ENCODE measurements at places on chromosomes 11 and 22.
A peak's percentile ranks its signal among the peaks of the same experiment; 100 is the strongest.

DNA sequence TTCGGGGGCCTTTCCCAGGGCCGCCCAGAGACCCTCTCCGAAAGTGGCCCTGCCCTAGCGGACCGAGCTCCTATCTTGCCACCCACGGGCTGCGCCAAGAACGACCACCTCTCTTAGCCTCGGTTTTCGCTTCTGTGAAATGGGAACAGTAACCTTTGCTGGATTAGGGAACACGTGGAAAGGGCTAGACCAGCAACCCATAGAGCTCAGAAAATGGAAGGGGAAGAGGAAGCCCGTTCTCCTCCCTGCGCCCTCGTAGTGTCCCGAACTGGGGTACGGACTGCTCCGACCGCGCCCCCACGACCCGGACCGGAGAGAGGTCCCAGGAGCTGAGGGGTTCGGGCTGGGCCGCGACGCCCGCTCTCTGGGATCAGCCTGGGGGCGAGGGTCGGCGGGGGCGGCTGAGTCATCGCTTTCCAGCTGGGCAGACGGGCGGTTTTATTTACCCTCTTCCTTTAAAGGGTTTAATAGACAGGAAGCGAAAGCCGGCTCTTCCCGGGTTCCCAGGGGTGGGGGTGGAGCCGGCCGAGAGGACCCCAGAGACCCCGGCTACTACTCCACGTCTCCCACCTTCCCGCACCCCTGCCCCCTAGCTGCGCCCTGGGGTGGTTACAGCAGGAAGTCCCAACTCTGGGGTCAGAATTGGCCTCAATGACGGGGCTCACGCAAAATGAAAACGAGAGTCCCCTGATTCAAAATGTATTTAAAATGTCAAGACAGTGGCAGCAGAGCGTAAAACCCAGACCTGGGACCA is 907 bp upstream of the PHLDA2 start:
- peak; percentile 63 for DNase-seq

DNA sequence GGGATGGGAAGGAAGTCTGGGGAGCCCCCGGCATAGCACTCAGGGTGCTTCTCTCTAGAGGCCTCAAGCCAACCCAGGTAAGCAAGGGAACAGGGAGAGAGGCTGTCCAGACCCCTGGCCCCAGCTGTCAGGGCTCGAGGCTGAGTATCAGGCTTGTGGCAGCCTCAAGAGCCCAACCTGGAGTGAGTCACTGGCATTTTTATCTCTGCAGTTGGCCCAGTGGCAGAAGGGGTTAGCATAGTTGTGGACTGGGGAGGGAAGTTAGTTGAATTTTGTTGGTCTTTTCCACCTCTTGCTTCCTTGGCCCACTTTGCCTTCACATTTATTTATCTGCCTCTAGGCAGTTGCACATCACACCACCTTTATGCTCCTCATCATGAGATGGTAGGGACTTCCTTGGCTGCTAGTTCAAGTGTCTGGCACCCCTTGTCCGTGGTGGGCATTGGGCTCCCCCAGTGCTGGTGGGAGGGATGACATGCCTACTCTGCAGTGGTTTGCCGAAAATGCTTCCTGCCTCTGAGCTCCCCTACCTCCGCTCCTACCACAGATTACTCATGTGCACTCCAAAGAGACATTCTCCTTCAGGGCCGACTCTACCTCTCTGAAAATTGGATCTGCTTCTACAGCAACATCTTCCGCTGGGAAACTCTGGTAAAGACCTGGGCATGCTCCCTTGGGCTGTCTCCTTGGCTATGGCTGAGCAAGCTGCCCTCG is 60.1 kb downstream of the SCN3B start:
- no peak for DNase-seq

DNA sequence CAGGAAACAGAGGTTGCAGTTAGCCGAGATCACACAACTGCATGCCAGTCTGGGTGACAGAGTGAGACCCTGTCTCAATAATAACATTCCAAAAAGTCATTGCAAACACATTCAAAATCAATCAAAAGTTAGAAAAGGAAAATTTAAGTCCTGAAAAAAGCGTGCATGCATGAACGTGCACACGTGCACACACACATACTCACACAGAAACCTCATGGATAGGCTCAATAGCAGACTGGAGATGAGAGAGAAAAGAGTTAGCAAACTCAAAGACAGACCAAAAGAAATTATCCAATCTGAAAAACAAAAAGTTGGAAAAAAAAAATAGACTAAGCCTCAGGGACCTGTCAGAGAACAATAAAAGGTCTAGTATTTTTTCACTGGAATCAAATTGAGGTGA is 1005.6 kb downstream of the TBC1D22A start:
- no peak for DNase-seq

DNA sequence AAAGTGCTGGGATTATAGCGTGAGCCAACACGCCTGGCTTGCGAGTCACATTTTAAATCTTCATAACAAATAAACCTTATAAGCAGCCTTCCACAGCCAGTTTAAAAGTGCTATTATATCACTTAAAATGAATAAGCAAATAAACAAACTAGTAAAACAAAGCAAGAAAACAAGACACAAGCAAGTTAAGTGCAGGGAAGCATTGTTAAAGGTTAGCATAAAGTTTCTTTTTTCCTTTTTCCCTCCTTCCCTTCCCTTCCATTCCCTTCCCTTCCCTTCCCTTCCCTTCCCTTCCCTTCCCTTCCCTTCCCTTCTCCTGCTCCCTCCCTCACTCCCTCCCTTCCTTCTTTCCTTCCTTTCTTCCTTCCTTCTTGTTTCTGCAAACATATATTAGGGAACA is 278.7 kb downstream of the OPCML start:
- no peak for DNase-seq

DNA sequence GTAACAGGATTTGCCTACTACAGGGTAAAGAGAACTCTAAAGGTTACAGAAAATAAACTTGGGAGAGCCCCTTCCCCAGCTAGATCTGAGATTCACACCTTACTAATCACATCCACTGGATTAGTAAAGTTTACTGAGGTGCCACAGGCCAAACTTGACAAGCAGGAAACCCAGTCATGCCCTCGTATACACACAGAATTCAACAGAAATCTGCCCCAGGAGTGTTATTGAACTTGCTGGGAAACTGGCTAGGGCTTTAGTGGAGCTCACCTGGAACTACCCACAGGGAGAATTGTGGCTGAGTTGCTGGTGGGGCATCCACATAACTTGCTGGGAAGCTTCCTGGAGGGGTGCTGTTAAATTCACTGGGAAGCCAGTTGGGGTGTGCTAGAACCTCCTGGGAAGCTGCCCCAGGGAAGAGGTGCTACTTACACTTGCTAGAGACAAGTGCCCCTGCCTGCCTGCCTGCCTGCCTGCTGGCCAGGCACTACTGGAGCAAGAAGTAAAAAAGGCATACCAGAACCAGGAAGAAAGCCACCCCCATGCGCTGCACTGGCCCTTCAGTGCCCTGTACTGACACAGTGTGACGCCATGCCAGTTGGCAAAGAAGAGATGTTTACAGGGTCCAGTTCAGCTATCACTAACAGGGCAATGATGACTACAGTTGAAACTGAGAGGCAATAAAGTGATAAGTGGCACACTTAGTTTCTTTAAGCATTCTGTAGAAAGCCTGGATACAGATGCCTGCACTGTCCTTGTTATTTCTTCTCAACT is 106.5 kb downstream of the ALX4 start:
- peak; percentile 12 for DNase-seq

DNA sequence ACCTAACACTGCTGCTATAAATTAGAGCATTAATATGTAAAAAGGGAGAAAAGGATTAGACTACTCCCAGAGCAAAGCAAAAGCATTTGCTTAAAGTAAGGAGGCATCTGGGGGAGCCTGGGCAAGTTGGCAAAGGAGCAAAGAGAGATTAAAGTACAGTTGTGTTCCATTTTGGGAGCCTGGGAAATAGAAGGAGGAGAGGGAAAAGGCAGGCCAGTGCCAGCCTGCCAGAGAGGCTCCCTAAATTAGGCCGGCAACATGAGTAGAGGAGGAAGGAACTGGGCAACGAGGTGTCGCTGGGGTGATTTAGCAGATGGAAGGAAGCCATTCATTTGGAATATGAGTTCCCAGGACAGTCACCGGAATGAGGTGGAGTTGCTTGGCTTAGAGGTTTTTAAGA is 186.2 kb upstream of the TBCEL start:
- DNase-seq, result no peak

GRCh38 chr22:45196926-45197605 is 33.3 kb downstream of the NUP50 start:
- DNase-seq, result no peak

DNA sequence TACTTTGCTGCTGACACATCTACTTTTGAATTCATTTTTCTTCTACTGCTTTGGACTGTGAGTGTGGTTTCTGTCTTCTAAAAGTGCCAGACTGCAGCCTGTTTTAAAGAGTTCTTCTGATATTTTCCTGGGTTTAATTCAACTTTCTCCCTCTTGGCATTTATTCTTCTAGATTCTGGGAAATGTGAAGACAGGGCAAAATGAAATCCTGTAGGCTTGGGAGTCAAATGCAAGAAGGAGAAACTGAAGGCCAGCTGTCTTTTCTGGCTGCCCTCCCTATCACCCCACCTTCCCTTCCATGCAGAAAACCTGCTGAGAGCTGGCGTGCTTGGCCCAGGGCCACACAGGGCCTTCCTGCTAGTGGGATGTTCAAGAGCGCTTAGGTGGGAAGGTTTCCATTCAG is 7.6 kb downstream of the ZNF70 start:
- DNase-seq, result no peak

DNA sequence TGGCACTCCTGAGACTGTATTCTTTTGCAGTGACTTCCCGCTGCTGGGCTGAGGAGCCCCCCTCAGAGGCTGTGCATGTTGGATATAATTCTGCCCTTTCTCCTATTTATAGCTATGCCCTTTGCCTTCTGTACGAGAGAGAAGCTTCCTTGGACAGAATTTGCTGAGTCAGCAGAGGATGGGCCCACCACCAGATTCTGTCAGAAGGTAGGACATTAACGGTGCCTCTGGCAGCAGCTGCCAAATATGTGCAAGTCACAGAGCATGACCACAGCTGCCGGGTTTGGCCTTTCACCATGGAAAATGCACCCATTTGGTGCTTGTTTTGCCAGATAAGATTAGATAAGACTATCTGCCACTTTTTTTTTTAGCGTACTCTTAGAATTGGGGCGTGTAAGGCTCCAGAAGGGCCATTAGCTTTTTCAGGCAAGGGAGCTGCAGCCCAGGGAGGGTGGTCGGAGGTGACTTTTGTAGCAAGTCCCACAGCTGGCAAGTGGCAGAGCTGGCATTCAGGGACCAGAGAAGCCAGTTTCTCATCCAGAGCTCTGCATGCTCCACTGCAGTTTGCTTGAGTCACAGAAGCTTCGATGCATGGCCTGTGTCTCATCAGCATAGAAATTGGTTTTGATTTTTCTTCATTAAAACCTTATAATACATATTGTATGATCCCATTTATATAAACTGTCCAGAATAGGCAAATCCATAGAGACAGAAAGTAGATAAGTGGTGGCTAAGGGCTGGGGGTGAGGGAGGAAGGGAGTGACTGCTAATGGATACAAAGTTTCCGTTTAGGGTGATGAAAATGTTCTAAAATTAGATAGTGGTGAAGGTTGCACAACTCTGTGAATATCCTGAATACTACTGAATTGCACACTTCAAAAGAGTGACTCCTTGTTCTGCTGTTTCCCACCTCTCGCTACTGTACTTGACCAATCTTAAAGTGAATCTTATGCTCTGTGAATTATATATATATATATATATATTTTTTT is 15.8 kb downstream of the UPB1 start:
- DNase-seq, result peak; percentile 25

Data from activated CD4-positive, alpha-beta T cell treated with anti-CD3 and anti-CD28 coated beads, Interleukin-2, Interleukin-6, amounts not matched to agents 100 ng/mL and 50 ng/mL, durations not matched to agents 16 hours and 8 hours (primary cell).